Activated CD4-positive, alpha-beta T cell treated with anti-CD3 and anti-CD28 coated beads, Interleukin-2, Interleukin-4, amounts not matched to agents 100 ng/mL and 50 ng/mL, durations not matched to agents 16 hours and 8 hours (primary cell): ENCODE measurements at places on chromosomes 1 and 21.

DNA sequence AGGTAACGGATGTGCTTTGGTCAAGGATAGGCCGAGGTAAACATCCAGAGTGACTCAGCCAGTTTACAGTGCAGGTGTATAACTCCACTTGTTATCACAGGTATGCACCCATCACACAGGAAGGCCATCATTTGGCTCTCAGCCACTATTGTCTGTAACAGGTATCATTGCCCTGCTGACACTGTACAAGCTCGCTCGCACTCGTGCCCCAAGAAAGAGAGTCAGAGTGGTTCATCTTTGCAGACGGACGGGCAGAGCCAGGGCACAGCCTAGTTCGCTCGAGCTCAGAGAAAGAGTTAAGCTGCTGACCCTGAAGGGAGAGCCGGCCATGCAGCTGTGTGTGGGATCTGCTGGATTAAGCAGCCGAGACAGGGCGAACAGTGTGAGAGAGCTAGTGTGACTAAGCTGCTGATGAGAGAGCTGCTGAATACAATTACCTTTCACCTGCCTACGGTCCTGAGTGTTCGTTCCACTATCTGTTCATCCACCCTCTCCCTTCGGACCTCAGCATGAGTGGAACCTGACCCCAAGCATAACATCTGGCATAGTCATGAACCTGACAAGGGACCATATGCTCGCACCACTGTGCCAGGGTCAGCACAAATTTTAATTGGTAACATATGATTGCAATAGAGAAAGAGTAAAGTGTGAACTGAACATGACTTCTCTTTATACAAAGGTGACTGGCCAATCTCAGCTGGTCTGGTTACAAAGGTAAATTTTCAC, 27.0 kb upstream of the LYPD8 start:
- no peak for DNase-seq

GRCh38 chr1:110059133-110059863, 11.2 kb downstream of the ALX3 start:
- no peak for DNase-seq

GRCh38 chr1:30052178-30052577, 671.2 kb downstream of the MATN1 start:
- DNase-seq = no peak

DNA sequence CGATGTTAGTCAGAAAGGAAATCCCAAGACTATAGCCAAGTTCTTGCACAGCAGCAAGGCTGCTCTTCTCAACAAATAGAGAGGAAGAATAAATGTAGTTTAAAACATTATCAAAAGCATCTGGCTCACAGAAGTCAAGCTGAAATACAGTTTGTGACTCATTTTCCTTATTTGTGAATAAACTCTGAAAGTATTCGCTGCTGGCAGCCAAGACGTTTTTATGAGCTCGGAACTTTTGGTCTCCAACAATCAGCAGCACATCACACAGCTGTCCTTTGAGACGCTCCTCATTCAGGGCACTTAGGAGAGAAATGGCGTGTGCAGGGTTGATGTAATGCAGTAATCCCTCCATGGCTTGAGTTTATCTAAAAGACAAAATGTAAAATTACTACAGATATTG, 16.4 kb downstream of the ZBTB21 start:
- no peak for DNase-seq

GRCh38 chr1:192858456-192858855, 49.6 kb downstream of the RGS2 start:
- DNase-seq = no peak

DNA sequence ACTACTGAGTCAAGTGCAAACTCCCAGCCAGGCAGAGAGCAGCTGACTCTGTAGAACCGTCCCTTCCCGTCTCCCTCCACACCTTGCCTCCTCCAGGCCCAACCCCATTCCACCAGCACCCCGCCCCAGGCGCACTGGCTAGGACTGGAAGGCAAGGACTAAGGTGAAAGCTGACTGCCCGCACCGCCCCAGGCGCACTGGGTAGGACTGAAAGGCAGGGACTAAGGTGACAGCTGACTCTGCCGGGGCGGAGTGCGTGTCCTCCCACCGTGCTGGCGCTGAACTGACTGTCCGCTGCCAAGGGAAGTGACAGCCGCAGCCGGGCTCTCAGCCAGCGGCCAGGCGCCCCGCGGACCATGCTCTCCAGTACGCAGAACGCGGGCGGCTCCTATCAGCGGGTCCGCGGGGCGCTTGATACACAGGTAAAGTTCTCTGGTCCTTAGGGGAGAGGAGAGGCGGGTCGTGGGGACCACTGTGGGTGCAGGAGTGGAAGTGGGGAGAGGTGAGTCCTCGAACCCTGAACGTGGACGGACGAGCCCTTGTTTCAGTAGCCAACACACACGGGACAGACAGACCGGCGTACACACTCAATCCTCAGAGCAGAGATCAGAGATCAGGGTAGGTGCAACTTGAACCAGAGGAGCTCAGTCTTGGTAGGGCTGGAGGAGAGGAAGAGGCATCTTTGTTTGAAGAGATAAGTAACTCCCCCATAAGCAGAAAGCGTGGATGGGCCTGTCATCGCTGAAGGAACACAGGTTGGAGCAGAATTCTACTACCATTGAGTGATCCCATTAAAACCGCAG, 58.0 kb downstream of the RBM11 start:
- no peak for DNase-seq

GRCh38 chr1:119358636-119359035, 9.9 kb upstream of the HAO2 start:
- no peak for DNase-seq

DNA sequence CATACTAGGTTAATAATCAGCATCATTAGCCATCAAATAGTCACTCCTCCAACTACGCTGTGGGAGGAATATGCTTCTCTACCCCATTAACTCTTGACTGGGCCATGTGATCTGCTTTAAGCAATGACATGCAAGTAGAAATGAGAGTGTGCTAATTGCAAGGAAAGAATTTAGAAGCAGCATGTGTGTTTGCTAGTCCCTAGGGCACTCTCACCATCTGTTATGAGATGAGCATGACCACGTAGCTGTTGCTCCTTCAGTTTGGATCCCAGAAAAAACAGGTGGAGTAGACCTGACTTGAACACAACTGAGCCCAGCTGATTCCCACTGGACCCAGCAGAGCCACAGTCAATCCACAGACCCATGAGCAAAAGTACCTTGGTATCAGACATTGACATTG, 19.7 kb upstream of the RGS7 start:
- no peak for DNase-seq

DNA sequence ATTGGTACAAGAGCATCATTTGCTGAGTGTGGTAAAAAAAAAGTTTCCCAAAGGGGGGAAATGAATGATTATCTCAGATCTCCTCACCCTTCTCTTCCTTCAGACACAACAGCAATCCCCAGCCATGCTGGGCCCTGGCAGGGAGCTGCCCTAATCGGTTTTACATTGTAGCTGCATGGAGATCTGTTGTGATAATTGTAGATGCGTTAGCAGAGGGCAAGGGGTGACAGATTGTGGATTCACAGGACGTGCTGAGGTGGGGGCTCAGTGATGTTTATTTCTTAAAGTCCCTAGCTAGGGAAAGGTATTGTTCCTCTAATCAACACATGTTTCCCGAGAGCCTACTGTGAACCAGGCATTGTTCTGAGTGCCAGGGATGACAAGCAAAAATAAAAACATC, 304.1 kb downstream of the PBX1 start:
- no peak for DNase-seq

DNA sequence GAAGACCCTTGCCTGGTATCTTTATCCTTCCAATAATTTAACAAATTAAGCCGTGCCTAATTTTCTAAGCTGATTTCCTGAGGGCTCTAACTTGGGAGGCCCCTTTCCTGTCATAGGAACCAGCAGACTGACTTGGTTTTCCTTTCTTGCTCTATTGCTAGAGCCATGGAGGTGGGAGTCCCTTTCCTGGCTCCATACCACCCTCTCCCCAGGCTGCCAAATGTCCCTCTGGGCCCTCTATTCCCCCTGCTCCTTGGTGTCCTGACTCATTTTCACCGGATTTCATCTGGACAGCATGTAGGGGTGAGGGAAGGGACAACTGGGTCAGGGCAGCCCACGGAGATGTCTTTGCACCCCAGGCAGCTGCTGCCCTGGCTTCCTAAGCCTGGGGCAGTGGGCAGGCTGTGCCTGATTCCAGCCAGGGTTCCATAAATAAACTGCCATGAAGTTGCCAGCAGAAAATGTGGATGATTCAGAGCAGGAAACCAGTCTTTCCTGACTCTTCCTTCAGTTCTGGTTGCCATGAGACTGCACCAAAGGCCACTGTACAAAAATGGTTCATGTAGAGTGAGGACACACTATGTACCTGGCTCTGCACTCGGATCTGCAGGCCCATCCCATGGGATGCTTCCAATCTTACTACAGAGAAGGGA, 38.0 kb upstream of the SERBP1 start:
- no peak for DNase-seq

DNA sequence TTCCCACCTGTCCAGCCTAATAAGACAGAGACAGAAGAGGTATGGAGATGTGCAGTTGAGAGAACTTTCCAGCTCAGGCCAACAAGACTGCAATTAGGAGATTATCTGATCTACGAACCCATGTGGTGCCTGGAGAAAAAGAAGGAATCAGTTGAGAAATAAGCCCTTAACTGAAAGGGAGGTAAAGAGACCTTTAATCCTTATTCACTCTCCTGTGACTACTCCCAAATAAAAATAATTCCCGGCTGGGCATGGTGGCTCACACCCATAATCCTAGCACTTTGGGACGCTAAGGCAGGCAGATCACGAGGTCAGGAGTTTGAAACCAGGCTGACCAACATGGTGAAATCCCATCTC, 31.9 kb upstream of the SARS1 start:
- DNase-seq = no peak

- no peak for DNase-seq
These were observed 66.3 kb downstream of the RABGAP1L start for GRCh38 chr1:174225499-174226204.

GRCh38 chr1:52460694-52461093, 56.3 kb downstream of the PRPF38A start:
- no peak for DNase-seq

DNA sequence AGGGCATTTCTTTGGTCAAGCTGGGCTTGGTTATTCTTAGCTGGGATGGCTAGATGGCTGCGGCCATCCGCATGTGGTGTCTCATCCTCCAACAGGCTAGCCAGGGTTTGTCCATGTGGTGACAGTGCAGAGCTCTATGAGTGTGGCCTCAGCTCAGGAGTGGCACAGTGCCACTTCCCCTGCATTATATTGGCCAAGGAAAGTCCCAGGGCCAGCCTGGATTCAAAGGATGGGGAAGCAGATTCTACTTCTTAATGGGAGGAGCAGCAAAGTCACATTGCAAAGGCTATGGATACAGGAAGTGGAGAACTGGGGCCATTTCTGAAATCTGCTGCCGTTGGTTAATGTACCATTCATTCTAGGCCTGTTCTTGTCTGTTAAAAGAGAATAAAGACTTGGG, 34.4 kb downstream of the STUM start:
- no peak for DNase-seq

- DNase-seq = no peak
These were observed 536.8 kb downstream of the KCNT2 start for GRCh38 chr1:196071447-196071846.

DNA sequence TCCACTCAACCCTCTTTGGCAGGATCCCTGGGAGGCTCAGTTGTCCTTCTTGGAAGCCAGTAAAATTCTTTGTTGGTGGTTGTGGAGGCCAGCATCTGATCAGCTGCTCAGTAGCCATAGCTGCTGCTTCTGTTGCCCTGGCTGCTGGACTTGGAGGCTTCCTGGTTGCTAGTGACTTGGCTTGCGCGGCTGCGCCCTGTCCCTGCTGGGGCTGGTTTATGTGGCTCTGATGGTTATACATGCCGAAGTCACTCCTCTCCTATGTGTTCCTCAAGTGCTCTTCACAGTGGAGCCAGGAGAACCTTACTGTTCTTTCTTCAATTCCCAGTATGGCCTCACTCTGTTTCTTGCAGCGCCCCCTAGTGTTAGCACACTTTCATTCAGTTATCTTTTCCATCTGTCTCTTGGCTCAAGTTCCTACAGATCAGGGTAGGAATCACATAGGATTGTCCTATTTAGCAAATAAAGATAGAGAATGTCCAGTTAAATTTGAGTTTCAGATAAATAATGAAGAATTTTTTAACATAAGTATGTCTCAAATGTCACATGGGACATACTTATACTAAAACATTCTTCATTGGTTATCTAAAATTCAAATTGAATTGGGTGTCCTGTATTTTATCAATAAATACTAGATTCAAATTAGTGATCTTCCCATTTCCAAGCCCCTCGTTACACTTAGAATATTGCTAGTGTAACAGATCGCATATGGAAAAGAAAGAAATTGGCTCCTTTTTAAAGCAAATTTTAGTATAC, 176.5 kb downstream of the TGFB2 start:
- peak; percentile 40 for DNase-seq

- DNase-seq = peak; percentile 14
These were observed 296.6 kb downstream of the OMA1 start for GRCh38 chr1:58249737-58250586.
